ENCODE measurements at places on chromosomes 12 and 14.

GRCh38 chr12:80847575-80847974 is 90.2 kb downstream of the LIN7A start:
- no peak for DNase-seq

GRCh38 chr12:68568922-68569569 is 41.7 kb upstream of the RAP1B start:
- DNase-seq, result no peak

GRCh38 chr12:67099858-67100257 is 169.3 kb upstream of the CAND1 start:
- no peak for DNase-seq

GRCh38 chr12:71949646-71950045 is 11.0 kb downstream of the TPH2 start:
- no peak for DNase-seq

DNA sequence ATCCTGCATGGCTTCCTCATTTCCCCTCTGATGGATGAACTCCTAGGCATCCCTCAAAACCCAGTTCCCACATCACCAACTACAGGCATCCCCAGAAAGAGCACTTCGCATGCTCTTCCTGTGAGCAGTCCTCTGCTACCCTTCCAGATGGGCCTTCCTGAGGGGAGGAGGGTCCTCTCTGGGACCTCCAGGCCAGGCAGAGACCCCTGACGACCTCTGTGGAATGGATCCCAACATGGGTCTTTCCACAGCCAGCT is 1.9 kb downstream of the AKT1 start:
- DNase-seq, result no peak

DNA sequence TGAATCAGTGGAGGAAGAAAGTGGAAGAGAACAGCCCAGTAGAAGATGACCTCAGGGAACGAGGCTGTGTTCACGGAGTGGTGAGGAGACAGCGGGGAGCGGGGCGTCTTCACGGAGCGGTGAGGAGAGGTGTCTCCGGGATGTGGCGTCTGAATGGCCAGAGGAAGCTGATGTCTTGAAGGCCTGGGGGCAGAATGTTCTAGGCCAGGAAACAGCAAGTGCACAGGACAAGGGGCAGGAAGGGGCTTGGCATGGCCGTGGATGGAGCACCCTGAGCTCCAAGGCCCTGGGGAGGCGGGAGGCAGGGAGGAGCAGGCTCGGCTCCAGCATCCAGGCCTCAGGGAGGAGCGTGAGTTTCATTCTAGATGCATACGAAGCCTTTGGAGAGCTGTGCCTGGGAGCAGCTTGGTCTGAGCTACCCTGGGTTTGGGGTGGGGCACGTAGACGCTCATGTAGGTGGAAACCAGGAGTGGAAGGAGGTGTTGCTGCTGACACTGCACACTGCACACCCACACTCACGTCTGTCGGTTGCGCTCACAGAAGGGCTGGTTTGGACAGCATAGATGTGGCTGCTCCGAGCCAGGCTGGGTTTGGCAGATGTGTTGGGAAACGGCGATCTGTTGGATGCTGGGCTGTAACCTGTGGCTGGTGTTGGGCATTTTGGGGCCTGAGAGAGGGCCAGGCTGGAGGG is 131.6 kb downstream of the ADGRD1 start:
- no peak for DNase-seq

DNA sequence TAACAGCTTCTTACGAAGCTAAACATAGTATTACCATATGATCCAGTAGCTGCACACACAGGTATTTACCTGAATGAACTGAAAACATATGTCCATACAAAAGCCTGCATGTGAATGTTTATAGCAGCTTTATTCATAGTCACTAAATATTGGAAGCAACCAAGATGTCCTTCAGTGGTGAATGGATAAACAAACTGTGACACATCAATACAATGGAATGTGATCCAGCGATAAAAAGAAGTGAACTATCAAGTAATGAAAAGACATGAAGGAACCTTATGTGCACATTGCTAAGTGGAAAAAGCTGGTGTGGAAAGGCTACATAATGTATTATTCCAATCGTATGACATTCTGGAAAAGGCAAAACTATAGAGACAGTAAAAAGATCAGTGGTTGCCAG is 38.1 kb upstream of the JDP2 start:
- DNase-seq, result no peak

DNA sequence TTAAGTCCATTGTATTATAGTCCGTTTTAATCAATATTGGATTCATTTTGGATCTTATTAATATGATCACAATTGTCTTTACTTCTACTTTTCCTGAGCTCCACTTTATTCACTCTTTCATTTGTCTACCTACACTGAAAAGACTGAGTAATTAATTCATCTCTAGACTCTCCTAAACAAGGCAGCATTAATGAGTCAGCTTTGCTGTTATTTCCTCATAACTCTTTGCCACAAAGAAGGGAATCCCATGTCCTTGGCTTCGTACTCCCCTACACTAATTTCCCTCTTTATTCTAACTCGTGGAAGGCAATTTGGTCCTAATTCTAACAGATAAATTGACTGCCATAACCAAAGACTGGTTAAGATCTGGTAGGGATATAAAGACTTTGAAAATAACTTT is 91.9 kb downstream of the ARMH4 start:
- DNase-seq, result no peak

- DNase-seq, result no peak
Measured at GRCh38 chr12:2479851-2480535, 314.8 kb upstream of the FKBP4 start.

GRCh38 chr12:66800046-66800445 is 121.2 kb upstream of the GRIP1 start:
- DNase-seq, result no peak

- no peak for DNase-seq
Measured at GRCh38 chr12:109134186-109134917, 18.0 kb downstream of the ACACB start.

- DNase-seq, result no peak
Measured at GRCh38 chr12:130076752-130077151, 85.5 kb upstream of the FZD10 start.

- no peak for DNase-seq
Measured at GRCh38 chr14:50014809-50015430, 101.5 kb downstream of the VCPKMT start.

- no peak for DNase-seq
Measured at GRCh38 chr12:62738616-62739015, 196.3 kb downstream of the PPM1H start.

- DNase-seq, result no peak
Measured at GRCh38 chr12:15629761-15630160, 159.4 kb downstream of the EPS8 start.

DNA sequence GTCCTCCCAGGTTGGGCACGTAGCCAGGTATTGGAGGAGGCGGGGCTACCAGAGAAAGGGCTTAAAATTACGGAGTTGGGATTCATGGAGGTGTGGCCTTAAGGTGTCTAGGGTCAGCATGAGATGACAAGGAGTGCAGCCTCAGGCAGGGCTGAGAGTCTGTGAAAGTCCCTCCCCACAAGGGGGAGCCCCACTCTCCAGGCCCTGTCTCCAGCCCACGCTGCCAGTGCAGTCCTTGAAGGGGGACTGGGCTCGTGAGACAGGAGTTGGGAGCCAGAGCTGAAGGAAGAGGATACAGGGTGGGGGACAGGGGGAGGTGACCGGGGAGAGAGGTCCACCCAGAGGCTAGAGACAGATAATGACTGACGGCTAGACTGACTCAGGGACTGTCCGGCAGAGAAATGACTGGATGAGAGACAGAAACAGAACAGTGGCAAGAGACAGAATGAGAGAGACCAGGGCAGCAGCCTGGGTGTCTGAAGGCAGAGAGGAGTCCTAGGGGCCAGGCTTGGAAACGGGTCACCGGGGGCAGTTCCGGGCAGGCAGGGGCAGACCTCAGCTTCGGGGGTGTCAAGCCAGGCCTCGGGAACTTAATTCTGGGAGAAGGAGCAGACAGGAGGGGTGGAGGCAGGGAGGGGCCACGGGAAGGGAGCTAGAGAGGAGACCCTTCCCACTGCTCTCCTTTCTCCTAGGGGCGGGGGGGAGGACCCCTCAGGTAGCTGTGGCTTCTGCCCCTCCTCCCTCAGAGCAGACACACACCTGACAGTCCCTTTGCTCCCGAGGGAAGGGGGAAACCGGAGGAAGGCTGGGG is 970 bp downstream of the CDH24 start:
- no peak for DNase-seq

GRCh38 chr14:64623554-64624165 is 73.9 kb downstream of the PPP1R36 start:
- DNase-seq, result no peak

- DNase-seq, result no peak
Measured at GRCh38 chr12:105562199-105562971, 231.9 kb downstream of the C12orf75 start.

DNA sequence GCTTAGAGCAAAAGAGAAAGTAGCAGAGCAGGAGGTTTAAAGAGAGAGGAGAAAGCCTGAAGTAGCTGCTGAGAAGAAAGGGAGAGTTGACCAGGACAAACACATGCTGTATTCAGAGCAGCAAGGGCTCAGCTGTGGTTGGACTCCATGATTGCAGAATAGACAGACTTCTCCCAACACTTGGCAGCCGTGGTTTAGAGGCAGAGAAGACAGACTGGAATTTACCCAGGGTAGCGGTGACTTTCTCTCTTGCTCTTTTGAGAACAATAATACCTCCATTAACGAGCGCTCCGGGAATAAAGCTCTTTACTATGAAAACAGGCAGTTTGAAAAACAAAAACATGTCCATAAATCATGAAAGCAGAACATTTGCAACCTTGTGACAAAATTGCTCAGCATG is 21.4 kb upstream of the IGF1 start:
- DNase-seq, result no peak

- peak; percentile 44 for DNase-seq
Measured at GRCh38 chr12:52903285-52903854, 1.5 kb downstream of the KRT8 start.

GRCh38 chr14:76644855-76645518 is 116.3 kb upstream of the VASH1 start:
- DNase-seq, result peak; percentile 3

DNA sequence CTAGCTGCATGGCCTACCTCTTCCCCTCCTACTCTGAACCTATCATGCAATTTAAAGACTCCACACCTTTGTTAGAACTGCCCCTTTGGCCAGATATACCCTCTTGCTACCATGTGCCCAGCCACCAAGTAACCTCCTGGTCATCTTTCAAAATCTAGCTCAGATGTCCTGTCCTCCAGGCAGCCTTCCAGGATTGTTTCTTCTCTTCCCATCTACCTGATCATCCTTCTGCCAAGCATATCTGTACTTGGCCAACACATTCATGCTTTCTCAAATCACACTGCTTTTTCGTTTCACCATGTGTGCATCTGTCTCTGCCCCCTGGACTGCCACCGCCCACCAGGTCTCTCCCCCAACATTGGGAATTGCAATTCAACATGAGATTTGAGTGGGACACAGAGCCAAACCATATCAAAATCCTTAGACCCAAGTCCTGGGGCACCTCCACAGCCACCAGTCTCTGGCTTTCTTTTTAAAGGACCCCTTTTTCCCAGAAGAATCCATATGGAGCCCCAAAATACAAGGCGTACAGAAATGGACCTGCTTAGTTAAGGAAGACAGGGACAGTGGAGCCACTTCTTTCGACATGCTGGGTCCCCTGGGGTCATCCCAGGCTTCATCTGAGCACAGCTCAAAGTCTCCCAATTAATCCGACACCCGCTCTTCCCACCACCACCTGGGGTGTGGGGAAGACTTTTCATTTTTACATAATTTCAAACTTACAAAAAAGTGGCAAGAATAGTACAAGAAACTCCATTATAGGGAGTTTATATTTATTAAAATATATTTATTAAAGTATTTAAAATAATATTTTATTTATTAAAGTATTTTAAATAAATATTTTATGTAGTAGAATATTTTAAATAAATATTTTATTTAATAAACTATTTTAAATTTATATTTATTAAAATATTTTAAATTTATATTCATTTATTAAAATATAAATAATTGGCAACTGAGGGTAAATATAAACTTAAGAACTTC is 7.9 kb upstream of the CMKLR1 start:
- no peak for DNase-seq

GRCh38 chr14:57889245-57889644 is 23.4 kb upstream of the SLC35F4 start:
- no peak for DNase-seq

DNA sequence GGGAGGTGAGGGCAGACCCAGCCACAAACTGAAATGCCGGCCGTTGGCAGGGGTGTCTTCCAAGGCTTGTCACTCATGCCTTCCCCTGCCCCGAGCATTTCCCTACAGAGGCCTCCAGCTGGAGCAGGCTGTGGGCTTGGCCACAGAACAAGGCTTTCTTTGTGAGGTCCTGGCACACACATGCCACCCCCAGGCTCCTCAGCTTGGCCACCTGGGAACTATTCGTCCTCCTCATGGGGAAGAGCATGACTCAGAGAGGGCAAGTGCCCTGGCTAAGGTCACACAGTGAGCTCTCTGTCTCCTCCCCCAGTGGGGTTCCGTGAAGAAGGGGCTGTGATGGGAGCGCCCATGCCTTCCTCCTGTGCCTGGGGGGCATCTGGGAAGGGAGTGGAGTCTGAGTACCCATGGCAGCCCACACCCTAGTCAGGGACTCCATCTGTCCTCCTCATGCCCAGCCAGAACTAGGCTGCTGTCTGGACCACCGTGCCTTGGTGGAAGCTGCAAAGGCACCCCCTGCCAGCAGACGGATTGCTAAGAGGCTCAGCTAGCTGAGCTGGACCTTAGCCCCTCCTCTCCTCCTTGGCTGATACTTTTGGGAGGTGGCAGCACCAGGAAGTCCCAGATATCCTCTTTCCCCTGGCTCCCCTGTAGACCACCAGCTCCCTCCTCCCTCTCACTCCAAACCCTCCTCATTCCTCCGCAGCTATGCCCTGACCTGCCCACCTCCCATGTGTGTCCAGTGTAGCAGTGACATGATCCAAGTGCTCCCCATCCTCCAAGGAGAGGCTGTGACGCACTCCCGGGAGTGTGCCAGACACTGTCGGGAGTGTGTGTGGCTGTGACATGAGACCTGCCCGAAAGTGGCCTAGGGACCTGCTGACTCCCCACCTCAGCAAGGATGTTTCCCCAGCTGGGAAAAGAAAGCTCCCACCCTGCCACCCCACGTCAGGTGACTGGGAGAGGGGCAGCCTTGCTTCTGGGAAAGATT is 21.4 kb downstream of the ABCB9 start:
- DNase-seq, result no peak

- no peak for DNase-seq
Measured at GRCh38 chr12:56081393-56082347, 1.7 kb downstream of the ERBB3 start.

DNA sequence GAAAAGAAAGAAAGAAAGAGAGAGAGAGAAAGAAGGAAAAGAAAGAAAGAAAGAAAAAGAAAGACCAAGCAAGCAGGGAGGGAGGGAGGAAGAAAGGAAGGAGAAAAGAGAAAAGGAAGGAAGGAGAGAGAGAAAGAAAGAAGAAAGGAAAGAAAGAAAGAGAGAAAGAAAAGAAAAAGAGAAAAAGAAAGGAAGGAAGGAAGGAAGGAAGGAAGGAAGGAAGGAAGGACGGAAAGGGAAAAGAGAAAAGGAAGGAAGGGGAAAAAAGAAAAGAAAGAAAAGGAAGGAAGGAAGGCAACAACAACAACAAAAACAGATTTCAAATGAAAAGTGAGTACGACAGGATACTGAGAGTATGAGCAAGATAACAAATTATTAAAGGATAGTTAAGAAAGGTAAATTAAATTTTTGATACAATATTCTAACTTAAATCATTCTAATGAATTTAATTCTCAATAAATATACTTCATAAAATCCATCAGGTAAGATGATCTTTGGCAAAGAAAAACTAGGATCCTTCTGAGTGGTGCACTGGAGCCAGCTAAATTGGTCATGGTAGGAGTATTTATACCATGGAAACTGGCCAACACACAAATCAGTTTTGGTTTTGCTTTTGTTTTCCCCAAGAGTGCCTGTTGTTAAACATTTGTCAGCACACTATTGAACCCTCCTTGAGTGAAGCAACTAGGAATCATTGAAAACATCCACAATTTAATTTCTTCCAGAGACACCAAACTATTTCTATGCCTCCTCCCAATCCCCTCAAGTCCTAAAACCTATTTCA is 56.1 kb upstream of the DYRK2 start:
- DNase-seq, result no peak

All from AML-193 (cell line).